K562 (cell line): ENCODE measurements at places on chromosomes 11 and 22. TPM values are rescaled to one million over a fixed set of nuclear protein-coding genes. Genes with fewer than 3 reads are reported as not detected.

The POLD3 gene
- polyA plus RNA-seq: 19.5 and 20.8 TPM in 2 replicates

The PARVA gene
- polyA plus RNA-seq: not detected in 2 replicates

The ANO1 gene
- polyA plus RNA-seq: not detected in 2 replicates

The NAP1L4 gene
- 221 and 244 TPM in 2 replicates for polyA plus RNA-seq

The SYT12 gene
- polyA plus RNA-seq: 0.03 and 0.07 TPM in 2 replicates

The PNPLA3 gene
- not detected in 2 replicates for polyA plus RNA-seq

The SEZ6L gene
- polyA plus RNA-seq: not detected in 2 replicates

The GGTLC2 gene
- polyA plus RNA-seq: not detected in 2 replicates

The PRR33 gene
- not detected in 2 replicates for polyA plus RNA-seq

The GNAZ gene
- 0.18 TPM in 1 of 2 replicates, not detected in the other for polyA plus RNA-seq

The GNB1L gene
- 40.7 and 41.3 TPM in 2 replicates for polyA plus RNA-seq

DNA sequence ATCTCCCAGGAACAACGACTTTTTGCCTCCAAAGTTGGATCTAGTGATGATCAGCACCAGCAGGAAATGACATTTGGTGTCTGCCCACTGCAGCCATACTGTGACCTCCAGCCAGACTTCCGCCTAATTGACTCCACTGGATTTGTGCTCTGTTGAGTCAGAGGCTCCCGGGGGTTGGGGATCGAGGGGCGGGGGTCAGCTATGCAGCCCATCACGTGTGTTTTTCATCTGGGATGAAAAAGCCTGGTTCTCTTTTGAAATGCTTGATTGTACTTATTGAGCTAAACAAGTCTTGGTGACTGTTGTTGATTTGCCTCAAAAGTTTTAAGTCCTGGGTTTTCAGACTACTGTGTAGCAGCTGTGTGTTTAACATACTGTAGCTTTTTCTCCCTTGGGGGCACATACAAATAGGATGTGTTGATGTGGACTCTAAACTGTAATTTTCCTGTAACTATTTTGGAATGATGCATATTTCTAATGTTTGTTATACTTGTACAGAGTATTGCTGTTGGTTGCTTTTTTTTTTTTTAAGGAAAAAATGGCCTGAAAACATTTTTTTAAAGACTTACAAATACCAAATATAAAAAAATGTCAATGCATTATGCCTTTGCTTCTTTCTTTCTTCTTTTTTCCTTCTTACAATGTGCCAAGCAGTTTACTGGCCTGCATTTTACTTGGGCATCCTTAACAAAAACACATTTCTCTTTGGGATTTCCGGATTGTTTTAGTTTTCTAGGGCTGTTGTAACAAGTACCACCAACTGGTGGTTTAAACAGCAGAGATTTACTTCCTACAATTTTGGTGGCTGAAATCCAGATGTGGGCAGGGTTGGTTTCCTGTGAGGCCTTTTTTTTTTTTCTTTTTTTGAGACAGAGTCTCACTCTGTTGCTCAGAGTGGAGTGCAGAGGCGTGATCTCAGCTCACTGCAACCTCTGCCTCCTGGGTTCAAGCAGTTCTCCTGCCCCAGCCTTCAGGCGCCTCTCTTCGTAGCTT lies 46.1 kb upstream of the OR4B1 start:
- H3K27ac ChIP-seq: no peak overlapping the region
- H3K27me3 ChIP-seq: no peaks in the 10 kb centered on the region
- no peak for DNase-seq
- no peaks in the 10 kb centered on the region for H3K4me1 ChIP-seq

DNA sequence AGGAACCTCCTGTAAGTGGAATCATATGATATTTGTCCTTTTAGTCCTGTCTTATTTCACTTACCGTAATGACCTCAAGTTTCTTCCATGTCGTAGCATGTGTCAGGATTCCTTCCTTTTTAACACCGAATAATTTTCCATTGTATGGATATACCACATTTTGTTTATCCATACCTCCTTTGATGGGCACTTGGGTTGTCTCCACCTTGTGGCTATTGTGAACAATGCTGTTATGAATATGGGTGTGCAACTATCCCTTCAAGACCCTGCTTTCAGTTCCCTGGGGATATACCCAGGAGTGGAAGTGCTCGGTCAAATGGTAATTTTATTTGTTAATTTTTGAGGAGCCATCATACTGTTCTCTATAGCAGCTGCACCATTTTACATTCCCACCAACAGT lies 244.9 kb upstream of the BLID start:
- no peaks in the 10 kb centered on the region for H3K36me3 ChIP-seq
- no peak overlapping the region for H3K4me3 ChIP-seq
- DNase-seq: no peak
- no peaks in the 10 kb centered on the region for H3K4me1 ChIP-seq
- H3K27ac ChIP-seq: no peak overlapping the region

- H3K27ac ChIP-seq: peak within 1 kb of the TSS; percentile 99
- no peaks in the 10 kb centered on the region for H3K27me3 ChIP-seq
- peaks cover 23% of the 10 kb centered on the region; the same call in 1 of the 3 replicates for H3K36me3 ChIP-seq
- peak within 1 kb of the TSS; percentile 95 for H3K4me3 ChIP-seq
These were observed at the start of gene TMX2 for GRCh38 chr11:57712256-57713150. TSS of gene TMX2 (plus strand) at chr11:57712593. CDS start at chr11:57712619, 26 bp downstream.

- H3K4me3 ChIP-seq: no peak within 1 kb of the TSS
- H3K36me3 ChIP-seq: no peaks in the 10 kb centered on the region
- H3K27me3 ChIP-seq: peaks cover 26% of the 10 kb centered on the region
- no peak within 1 kb of the TSS for H3K27ac ChIP-seq
- DNase-seq: no peak
- H3K4me1 ChIP-seq: no peaks in the 10 kb centered on the region; the same call in 1 of the 2 replicates
These were observed at the start of gene NELL1 for GRCh38 chr11:20668844-20669819. TSS of gene NELL1 (plus strand) at chr11:20669586.

- H3K27me3 ChIP-seq: peaks cover 3% of the 10 kb centered on the region; the same call in 1 of the 3 replicates
- H3K27ac ChIP-seq: no peak overlapping the region
These were observed 11.2 kb downstream of the MB start for GRCh38 chr22:35605851-35606481.

DNA sequence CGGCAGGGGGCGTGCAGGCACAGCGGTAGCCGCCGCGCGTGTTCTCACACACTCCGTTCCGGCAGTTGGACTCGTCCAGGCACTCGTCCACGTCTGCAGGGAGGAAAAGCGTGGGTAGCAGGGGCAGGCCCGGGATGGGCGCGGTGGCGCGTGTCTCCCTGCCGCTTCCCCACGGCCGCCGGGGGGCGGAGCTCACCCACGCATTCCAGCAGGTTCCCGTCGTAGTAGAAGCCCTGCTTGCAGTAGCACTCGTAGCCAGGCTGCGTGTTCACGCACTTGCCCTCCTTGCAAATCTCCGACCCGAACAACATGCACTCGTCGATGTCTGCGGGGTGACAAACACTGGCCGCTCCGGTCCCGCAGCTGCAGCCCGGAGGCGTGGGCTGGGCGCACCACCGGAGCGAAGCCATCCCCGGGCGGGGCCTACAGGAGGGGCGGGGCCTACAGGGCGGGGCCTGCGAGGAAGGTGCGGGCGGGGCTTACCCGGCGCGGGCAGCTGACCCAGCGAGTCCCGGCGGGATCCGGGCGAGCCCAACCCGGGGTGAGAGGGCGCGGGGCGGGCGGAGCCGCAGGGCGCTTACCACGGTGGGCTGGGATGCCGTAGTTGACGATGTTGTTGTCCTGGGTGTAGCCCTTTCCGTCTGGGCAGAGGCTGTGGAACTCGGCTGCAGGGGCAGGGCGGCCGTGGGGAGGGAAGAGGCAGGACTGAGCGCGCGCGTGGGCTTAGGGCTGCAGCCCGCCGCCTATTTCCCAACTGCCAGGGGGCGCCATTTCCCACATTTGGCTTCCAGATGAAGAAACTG lies 15.6 kb downstream of the SCYL1 start:
- peak overlapping the region; percentile 78 for H3K27ac ChIP-seq
- peak; percentile 94 for DNase-seq
- H3K27me3 ChIP-seq: no peaks in the 10 kb centered on the region
- H3K4me1 ChIP-seq: peaks cover 48% of the 10 kb centered on the region
- H3K36me3 ChIP-seq: peaks cover 37% of the 10 kb centered on the region; the same call in 1 of the 3 replicates
